Aortic smooth muscle cell (primary cell): ENCODE measurements at places on chromosomes 6 and 20. TPM values are rescaled to one million over a fixed set of nuclear protein-coding genes. Genes with fewer than 3 reads are reported as not detected.

ITPR3 gene
- 27.5 and 28.9 TPM in 2 replicates for total RNA-seq

BCAS4 gene
- 12.2 and 14.4 TPM in 2 replicates for total RNA-seq

ADA gene
- 0.99 and 2.2 TPM in 2 replicates for total RNA-seq

GABRR1 gene
- not detected in 2 replicates for total RNA-seq

LSM2 gene
- total RNA-seq: 17.9 and 25.9 TPM in 2 replicates

GPX5 gene
- total RNA-seq: not detected in 2 replicates

TCP11 gene
- total RNA-seq: 0.13 and 0.25 TPM in 2 replicates

MRPL2 gene
- total RNA-seq: 15.3 and 16.6 TPM in 2 replicates
